ENCODE measurements at places on chromosomes 12 and 14.

DNA sequence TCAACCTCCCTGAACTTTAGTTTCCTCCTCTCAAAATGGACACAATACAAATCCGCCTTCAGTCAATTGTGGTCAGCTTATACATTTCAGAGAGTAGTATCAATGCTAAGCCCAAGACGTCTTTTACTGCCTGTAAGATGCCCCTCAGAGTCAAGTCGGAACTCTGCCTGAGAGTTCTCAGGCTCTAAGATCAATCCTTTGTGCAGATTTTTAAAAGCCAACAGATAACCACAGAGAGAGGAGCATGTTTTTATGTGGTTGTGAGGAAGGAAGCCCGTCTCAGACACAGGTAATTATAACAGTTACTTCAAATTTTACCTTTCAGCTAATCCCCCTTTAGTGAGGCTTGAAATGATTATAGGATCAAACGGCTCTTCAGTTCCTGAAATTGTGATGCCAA, 91.6 kb downstream of the HELB start:
- DNase-seq, result no peak

GRCh38 chr12:81128930-81129554, 51.2 kb downstream of the ACSS3 start:
- DNase-seq, result peak; percentile 62

GRCh38 chr12:66280561-66280960, 21.7 kb upstream of the HELB start:
- no peak for DNase-seq

DNA sequence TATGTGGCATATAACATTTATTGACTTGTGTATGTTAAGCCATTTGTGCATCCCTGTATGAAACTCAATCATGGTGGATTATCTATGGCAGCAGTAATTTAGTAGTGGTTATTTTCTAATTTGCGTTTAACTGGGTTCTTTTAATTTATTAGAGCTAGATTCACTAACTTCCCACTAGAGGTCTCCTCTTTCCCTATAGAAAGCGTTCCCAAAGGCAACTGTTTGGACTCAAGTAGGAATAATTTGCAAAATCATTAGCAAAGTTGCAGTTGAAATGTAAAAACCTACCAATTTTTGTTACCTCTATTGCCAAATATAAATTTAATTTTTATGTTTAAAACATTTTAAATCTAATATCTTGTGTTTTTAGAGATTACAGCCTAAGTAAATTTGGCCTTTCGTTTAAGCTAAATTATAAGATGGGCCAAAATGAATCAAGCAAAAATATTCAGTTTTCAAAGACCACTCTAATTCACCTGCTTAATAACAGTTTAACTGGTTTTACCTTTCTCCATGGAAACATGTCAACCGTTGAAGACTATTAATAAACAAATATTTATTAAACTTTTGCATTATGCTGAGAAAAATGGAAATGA, 6.0 kb downstream of the DMAC2L start:
- DNase-seq, result no peak

DNA sequence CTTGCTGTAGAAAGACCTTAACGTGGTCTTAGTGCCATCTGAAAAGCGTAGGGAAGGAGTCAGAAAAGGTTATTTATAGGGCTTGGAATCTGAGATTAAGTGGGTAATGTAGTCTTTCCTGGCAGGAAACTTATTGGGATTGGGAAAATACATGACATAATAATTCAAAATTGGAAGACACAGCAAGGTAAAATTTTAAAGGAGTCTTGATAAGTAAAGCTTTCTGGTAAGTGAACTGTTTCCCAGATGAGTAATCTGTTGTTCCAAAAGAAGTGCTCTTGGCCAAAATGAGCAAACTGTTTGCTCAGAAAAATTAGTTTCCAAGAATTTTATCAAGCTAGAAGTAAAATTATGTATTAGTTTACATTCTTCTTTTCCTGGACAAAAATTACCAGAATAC, 149.3 kb upstream of the TMTC2 start:
- no peak for DNase-seq

GRCh38 chr12:69966839-69967238, 141.8 kb downstream of the MYRFL start:
- DNase-seq, result peak; percentile 27

DNA sequence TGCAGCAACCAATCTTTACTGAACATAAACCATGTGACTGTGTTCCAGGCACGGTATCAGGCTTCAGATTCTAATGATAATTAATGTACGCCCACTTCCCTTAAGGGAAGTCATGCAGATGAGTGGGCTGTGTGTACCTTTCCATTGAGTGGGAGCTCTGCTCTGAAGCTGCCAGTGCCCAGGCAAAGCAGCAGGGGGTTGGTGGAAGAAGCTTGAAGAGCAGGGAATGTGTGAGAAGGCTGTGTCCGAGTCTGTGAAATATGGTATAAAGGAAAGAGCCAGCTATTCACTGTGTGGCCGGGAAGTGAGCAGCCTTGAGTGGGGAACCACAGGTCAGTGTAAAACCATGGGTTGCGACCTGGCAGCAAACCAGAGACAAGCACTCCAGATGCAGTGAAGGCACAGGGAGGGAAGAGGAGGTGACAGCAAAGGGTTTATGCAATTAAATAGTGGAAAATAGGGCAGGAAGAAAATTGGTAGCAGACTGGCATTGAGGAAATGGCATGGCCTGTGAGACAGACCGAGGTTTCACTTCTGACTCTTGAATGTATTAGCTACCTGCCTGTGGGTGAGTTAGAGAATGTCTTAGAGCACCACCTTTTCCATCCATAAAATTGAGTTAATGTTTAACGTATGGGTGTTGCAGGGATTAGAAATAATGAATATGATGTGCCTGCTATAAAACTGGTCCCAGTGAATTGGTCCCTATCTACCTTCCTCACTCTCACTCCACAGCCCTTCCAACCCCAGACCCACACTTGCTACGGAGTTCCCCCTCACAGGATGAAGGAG, 116.4 kb downstream of the NTF3 start:
- DNase-seq, result no peak

DNA sequence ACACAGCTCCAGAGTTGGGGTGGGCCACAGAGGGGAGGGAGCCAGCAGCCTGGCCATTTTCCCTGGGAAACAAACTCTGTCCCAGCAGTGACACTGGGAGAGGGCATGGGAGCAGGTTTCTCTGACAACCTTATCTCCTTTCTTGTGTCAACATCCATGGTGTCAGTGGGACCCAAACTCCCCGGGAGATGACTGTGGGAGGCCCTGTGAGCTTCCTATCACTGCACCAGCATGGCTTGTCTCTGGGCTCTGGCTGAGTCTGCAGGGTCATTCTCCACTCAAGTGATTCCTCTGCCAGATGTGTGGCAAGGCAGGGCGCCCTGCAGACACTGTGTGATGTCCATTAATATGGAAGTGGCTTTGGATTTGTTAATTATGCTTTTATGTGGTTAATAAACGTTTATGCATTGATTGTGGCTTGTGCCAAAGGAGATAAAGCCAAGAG, 10.1 kb downstream of the LRTM2 start:
- DNase-seq, result no peak

- peak; percentile 88 for DNase-seq
Observed at GRCh38 chr14:59161561-59162175, 26.8 kb upstream of the DAAM1 start.

- DNase-seq, result no peak
Observed at GRCh38 chr12:46378530-46378929, 6.0 kb upstream of the SLC38A2 start.

- peak; percentile 98 for DNase-seq
Observed at GRCh38 chr12:64088431-64089349, 133.4 kb downstream of the KICS2 start.

DNA sequence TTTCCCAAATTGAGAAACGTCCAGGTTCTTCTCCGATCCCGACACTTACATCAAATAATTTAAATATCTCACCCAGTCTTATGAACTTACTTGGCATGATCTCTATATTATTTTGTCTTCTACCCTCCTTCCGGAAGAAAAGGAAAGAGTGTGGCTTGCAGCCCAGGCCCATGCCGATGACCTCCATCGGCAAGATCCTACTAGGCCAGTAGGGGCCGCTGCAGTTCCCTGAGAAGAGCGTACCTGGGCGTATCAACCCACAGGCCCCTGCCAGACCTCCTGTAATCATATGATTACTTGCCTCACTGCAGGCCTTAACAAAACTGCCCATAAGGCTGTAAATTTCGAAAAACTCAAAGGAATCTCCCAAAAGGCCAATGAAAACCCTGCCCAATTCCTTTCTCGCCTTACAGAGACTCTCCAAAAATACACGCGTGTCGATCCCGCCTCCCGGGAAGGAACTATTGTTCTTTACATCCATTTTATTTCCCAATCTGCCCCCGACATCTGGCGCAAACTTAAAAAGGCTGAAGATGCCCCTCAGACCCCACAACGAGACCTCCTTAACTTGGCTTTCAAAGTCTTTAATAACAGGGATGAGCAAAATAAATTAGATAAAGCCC, 69.6 kb downstream of the MOK start:
- peak; percentile 77 for DNase-seq

Data from brain microvascular endothelial cell (primary cell).